ENCODE measurements at places on chromosomes 1 and 21. TPM values are rescaled to one million over a fixed set of nuclear protein-coding genes. Genes with fewer than 3 reads are reported as not detected.

PTCH2 gene
- total RNA-seq, result 0.22 TPM

PPIAL4G gene
- not detected for total RNA-seq

FAM167B gene
- 0.50 TPM for total RNA-seq

SLAMF6 gene
- total RNA-seq, result not detected

HSD3B1 gene
- total RNA-seq, result not detected

COL24A1 gene
- total RNA-seq, result 1.3 TPM

RUNX3 gene
- total RNA-seq, result not detected

NFYC gene
- 21.5 TPM for total RNA-seq

DDAH1 gene
- 36.4 TPM for total RNA-seq

DIO1 gene
- not detected for total RNA-seq

GBP3 gene
- 28.1 TPM for total RNA-seq

RYR2 gene
- total RNA-seq, result not detected

KRTAP21-1 gene
- not detected for total RNA-seq

TNNI3K gene
- total RNA-seq, result not detected

All from uterine smooth muscle cell (primary cell).